NCI-H1092 treated with DMSO at 0.1 percent for 48 hours (cell line): ENCODE measurements at places on chromosomes 2 and 18.

- no peak for DNase-seq
Measured at GRCh38 chr2:227789803-227790202, 23.8 kb upstream of the CCL20 start.

DNA sequence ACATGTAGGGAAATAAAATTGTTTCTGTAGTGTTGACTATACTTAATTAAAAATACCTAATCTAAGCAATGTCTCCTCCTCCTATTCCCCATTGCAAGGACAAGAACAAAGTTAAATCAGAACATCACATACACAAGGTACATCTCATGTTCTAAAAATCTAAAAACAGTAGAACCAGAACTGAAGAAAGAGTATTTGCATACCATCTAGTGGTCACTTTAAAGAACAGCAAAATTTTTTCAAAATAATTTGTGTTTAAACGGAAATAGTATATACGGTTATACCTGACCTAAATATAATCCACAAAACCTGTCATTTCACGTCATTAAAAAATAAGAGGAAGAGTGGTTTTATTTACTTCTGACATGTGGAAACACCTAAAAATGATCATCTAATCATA is 294.3 kb upstream of the KCNH7 start:
- peak; percentile 43 for DNase-seq

- DNase-seq, result no peak
Measured at GRCh38 chr2:96808176-96808837, 7.8 kb upstream of the CNNM3 start.

GRCh38 chr2:33158482-33159003 is 211.8 kb downstream of the LTBP1 start:
- no peak for DNase-seq

GRCh38 chr2:159715451-159715850 is 3.1 kb downstream of the MARCHF7 start:
- DNase-seq, result no peak

DNA sequence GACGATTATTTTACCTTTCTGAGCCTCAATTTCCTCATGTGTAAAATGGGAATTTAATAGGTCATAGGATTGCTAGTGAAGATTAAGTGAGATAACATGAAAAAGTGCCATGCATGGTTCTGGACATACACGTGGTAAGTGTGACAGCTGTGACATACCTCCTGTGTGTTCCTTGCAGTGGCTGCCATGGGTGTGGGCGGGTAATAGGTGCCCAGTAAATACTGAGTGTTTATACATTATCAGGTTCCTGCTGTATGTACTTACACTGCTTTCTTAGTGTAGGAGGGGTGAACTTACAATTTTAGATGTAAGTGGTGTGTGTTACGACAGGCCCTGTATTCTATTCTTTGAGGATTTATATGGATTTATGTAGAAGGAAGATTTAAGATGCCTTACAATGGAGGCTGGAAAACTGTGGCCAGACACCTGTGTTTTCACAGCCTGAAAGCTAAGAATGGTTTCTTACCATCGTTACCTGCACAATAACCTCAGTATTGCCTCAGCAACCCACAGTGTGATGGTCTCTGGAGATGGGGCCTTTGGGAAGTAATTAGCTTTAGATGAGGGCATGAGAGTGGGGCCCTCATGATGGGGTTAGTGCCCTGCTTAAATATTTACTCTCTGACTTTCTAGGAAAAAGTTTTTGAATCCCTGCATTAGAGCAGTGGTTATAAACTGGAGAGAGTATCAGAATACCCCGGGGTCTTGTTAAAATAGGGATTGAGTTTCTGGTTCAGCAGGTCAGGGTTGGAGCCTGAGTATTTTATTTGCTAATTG is 78.1 kb downstream of the ASAP2 start:
- no peak for DNase-seq

GRCh38 chr2:218257390-218257981 is 3.3 kb upstream of the GPBAR1 start:
- DNase-seq, result no peak

GRCh38 chr2:15189216-15189615 is 371.9 kb downstream of the NBAS start:
- DNase-seq, result no peak

GRCh38 chr2:56133931-56134629 is 49.7 kb upstream of the CCDC85A start:
- DNase-seq, result no peak

DNA sequence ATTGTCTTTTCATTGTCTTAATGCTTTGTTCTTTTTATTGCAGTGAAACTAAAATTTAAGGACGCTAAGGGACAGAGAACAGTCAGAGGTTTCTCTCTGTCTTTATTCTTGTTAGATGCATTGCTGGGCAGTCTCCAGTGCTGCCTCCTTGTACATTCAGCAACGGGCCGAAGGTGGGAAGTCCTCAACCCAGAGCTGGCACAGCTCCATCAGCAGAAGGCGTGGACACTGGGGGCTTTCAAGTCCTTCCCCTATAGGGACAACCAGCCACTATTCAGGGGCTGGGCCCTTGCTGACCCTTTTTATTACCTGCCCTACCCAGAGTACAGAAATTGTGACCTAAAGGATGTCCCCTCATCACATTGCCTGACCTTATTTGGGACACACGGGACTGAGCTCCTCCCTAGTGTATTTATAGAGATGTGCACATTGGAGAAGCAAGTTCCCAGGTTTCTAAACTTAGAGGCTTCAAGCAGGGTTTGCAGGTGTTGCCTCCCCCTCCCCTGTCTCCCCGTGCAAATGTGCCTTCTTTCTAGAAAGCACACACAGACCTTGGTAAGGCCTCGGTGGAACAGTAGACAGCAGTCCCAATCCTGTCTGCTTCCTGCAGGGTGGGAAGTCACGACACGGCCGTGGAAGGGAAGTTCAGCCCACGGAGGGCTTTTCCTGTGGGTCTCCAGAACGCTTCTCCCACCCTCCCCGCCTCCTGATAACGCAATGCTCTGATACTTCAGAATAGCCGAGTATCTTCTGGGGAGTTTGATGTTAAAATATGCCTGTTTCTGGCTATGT is 68.2 kb downstream of the ZCCHC2 start:
- DNase-seq, result peak; percentile 31

DNA sequence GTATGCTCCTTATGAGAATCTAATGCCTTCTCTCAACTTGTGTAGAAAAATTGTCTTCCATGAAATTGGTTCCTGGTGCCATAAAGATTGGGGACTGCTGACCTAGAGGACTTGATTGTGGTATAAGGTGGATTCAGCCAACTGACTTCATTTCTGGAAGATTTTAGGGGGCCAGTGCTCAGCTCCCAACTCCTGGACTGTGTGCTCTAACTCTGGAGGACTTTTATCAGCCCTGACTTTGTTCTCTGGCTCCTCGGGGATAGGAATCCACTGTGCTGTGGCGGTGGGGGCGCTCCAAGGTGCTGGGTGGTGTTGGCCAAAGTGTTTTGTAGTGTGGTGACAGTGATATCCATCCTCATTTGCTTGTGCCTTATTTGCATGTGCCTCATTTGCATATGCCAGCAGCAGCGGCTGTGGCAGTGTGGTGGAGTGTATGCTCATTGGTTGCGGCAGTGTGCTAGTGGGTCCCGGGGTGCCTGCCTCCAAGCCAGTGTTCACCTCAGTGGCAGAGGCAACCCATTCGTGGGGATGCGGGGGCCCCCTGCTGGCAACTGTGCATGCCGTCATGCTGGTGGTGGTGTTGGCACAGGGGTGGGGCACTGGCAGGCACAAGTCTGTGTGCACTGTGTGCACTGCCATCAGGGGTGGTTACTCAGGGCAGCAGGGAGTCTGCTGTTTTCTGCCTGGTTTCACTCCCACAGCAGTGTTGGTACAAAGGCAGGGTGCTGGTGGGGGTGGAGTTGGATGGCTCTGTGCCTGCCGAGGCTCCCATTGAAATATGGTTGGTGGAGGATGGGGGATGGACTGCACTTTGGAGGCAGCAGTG is 19.6 kb downstream of the EHBP1 start:
- no peak for DNase-seq

GRCh38 chr2:29614295-29614830 is 307.0 kb downstream of the ALK start:
- no peak for DNase-seq

DNA sequence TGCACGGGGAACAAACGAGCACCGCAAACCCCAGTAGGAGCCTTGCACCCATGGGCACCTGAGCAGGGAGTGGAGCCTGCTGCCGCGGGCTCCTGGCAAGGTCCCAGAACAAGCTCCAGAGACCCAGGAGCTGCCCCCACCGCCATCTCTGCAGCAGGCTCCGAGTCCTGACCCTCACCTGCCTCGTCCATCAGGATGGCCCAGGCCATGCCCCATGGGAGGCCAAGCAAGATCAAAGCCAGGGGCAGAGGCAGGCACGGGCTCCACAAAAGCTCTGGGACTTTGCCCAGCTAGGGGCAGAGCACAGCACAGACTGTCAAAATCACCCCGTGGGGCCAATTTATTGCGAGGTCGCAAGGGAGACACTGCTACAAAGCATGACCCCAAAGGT is 43.6 kb downstream of the GPC1 start:
- no peak for DNase-seq

- DNase-seq, result no peak
Measured at GRCh38 chr2:12009323-12009905, 263.0 kb downstream of the LPIN1 start.

GRCh38 chr2:174957050-174957449 is 48.1 kb downstream of the CHN1 start:
- no peak for DNase-seq

- DNase-seq, result no peak
Measured at GRCh38 chr18:56146565-56146964, 491.8 kb downstream of the TXNL1 start.

DNA sequence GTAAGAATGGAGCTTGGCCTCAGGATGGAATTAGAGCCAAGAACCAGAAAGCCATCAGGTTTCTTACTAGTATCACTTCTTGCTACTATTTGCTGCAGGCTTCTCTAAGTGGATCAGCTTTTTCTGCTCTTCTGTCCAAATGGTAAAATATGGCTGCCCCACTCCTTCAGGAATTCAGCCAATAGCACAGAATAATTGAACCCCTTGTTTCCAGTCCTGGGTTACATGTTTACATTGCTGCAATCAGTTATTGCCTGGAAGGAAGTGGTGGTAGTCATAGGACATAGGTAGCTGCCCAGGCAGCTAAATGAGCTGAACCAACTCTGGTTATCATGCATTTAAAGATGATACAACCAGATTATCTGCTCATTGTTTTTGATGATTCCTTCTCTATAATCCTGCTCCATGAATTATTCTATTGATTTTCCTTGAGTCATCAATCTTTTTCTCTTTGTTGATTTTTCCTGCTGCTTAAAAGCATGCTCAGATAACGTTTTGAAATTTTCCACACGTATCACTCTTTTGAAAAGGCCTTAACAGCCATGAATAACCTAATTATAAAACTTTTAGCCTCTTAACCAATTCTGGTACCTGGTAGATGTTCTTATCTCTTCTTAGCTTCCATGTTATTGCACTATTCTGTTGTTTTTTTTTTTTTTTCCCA is 12.6 kb downstream of the AGPS start:
- no peak for DNase-seq

DNA sequence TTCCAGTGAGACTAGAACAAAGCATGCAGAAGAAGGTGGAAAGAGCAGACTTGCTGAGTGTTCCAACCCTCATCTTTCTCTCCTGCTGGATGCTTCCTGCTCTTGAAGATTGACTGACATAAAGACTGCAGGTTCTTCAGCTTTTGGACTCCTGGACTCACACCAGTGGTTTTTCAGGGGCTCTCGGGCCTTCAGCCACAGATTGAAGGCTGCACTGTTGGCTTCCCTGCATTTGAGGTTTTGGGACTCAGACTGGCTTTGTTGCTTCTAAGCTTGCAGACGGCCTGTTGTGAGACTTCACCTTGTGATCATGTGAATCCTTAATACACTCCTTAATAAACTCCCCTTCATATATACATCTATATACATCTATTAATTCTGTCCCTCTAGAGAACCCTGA is 20.4 kb downstream of the VRK2 start:
- DNase-seq, result no peak

GRCh38 chr2:29110916-29111535 is 4.2 kb upstream of the CLIP4 start:
- DNase-seq, result no peak

- DNase-seq, result no peak
Measured at GRCh38 chr2:168713325-168713724, 89.1 kb upstream of the NOSTRIN start.

GRCh38 chr2:39290433-39290832 is 46.7 kb upstream of the CDKL4 start:
- DNase-seq, result no peak

- no peak for DNase-seq
Measured at GRCh38 chr2:170201275-170201674, 23.3 kb downstream of the MYO3B start.

GRCh38 chr18:58716060-58716756 is 44.9 kb downstream of the MALT1 start:
- DNase-seq, result no peak

GRCh38 chr2:219126555-219126954 is 34.1 kb downstream of the NHEJ1 start:
- no peak for DNase-seq

DNA sequence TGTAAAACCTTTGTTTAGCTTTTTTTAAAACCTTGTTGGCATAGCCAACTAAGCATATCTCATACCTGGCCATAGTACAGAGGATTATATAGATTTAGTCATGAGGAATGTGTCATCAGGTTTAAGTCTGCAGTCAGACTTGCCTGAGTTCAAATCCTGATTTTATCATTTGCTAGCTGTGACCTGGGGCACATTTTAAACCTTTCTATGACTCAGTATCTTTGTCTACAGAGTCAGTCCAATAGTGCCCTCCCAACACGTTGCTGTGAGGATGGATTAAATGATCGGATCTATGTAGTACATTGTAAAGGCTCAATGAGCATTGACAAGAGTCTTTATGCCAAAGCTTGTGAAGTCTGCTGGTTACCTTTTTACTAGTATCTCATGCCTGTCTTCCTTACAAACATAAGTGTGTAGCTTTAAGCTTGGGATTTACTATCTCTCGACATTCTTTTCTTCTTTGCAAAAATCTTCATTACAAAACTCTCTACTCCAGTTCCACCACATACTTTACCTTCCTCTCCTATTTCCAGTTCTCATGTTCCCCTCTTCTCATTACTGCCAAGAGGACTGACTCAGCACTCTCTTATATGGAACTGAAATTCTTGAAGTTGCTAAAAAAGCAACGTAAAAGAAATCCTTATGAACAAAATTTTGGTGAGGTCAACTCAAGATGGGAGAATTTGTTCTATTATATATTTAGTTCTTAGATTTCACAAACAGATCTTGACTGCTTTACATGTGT is 68.1 kb upstream of the RBMS1 start:
- no peak for DNase-seq

- DNase-seq, result peak; percentile 62
Measured at GRCh38 chr2:42474765-42475454, 18.9 kb downstream of the KCNG3 start.

GRCh38 chr2:46615986-46616485 is 136.7 kb downstream of the TMEM247 start:
- DNase-seq, result peak; percentile 30

DNA sequence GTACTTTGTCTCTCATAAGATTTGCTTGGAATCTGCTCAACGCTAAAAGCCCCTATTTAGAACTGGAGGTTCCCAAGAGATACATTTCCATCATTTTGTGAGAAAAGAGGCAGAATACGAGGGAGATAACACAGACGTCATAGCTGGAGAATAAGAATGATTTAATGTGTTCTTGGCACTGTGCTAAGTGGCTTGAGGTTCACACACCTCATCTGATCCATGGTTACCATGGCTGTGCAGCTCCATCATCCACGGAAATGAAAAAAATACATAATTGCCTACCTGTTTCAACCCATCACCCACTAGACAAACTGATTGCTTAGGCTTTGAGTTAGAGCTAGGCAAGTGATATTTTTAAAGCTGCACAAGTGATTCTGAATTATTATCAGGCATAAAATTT is 227.6 kb downstream of the SLC8A1 start:
- DNase-seq, result no peak

- DNase-seq, result no peak
Measured at GRCh38 chr2:232632904-232633412, 446 bp upstream of the EFHD1 start.
